ENCODE measurements at places on chromosomes 5 and 9. TPM values are rescaled to one million over a fixed set of nuclear protein-coding genes. Genes with fewer than 3 reads are reported as not detected.

DNA sequence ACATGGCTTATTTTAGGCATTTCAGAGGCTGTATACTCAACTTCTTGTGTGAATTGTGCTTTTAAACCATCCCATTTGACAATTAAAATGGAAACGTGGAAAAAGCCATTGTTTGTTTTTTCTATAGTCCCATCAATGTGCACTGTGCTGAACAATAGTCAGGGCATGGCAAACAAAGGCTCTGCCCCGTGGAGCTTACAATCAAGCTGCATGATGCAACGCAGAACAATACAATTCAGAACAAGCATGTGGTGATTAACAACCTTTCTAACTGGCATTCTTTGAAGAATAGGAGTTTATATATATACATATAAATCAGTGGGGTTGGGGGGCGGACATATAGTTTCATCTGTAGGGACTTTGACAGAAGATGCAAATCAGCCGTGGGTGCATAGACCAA is 2125.4 kb upstream of the WWC1 start:
- H3K36me3 ChIP-seq, result no peaks in the 10 kb centered on the region
- DNase-seq, result no peak
- no peak overlapping the region for H3K4me3 ChIP-seq
- no peak overlapping the region for H3K27ac ChIP-seq
- no peaks in the 10 kb centered on the region for H3K4me1 ChIP-seq

DNA sequence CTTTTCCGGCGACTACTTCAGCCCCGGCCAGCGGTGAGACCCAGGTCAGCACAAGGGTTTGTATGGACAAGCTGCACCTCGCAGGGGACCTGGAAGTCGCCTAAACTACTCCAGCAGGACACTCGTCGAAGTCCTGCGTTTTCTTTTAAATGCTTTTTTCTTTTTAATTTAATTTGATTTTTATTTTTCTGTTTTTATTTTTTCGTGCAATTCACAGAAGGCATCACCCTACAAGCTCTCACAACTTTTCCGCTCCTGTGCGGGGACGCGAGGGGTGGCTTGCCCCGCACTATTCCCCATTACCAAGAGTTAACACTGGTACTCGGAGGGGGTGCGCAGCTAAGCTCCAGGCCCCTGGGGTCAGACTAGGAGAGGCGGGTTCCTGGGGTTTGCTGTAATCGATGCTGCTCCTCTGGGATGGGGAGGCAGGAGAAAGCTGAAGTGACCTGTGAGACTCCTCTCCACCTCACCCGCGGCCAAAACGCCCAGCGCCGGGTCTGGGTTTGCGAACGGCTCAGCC is 1.3 kb downstream of the EDIL3 start:
- no peak overlapping the region for H3K4me3 ChIP-seq
- H3K4me1 ChIP-seq, result peaks cover 13% of the 10 kb centered on the region
- peaks cover 45% of the 10 kb centered on the region for H3K27me3 ChIP-seq
- no peak for DNase-seq
- no peaks in the 10 kb centered on the region for H3K36me3 ChIP-seq
- no peak overlapping the region for H3K27ac ChIP-seq

Gene ENTREP1
- total RNA-seq, result not detected

- no peak overlapping the region for H3K4me3 ChIP-seq
- no peak overlapping the region for H3K27ac ChIP-seq
- H3K27me3 ChIP-seq, result no peaks in the 10 kb centered on the region
- no peak for DNase-seq
- no peaks in the 10 kb centered on the region for H3K4me1 ChIP-seq
These were observed 71.0 kb upstream of the FCN1 start for GRCh38 chr9:134988706-134989105.

Gene C1QTNF2
- total RNA-seq, result not detected

DNA sequence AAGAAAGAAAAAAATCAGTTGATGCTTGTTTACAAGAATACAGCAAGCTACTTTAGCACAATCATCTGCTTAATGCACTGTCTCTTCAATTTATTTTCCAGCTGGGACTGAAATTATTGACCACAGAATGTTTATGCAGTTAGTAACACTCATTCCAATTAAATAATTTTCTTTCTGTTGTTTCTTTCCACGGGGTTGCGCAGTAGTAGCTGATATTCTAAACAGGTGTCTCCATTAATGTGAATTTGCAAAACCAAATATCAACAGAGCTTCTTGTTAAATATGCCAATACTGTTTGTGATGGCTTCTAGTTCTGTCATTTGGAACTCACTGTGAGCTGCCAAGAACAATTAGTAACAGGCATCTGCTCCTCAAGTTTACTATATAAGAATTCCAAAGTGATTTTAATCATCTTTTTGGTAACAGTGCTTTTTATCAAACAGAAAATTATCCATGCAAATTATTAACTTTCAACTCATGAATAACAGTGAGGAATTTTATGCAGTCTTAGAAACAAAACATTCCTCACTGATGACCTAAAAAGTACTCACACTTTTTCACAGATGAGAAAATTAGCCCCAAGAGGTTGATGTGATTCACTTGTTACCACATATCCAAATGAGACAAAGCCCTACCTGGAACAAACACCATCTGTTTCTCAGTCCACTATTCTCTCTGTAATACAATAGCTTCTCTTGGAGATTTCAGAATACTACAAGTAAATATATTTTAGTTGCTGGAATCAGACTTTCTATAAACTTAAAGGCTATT is 567.6 kb upstream of the RGMB start:
- no peak for DNase-seq
- no peak overlapping the region for H3K4me3 ChIP-seq
- no peaks in the 10 kb centered on the region for H3K27me3 ChIP-seq
- H3K27ac ChIP-seq, result no peak overlapping the region

Gene PAEP
- not detected for total RNA-seq

Gene COL15A1
- total RNA-seq, result 0.33 TPM

Gene SPATA31D4
- total RNA-seq, result not detected

GRCh38 chr5:167852515-167852914 is 438.9 kb upstream of the WWC1 start:
- H3K27ac ChIP-seq, result no peak overlapping the region
- DNase-seq, result no peak
- H3K4me3 ChIP-seq, result no peak overlapping the region
- H3K36me3 ChIP-seq, result no peaks in the 10 kb centered on the region
- no peaks in the 10 kb centered on the region for H3K27me3 ChIP-seq

GRCh38 chr9:26157411-26157810 is 479.2 kb upstream of the TUSC1 start:
- H3K36me3 ChIP-seq, result no peaks in the 10 kb centered on the region
- no peaks in the 10 kb centered on the region for H3K4me1 ChIP-seq
- no peak overlapping the region for H3K4me3 ChIP-seq

GRCh38 chr9:13436591-13436990 is 157.1 kb upstream of the MPDZ start:
- no peaks in the 10 kb centered on the region for H3K36me3 ChIP-seq
- DNase-seq, result no peak
- H3K27ac ChIP-seq, result no peak overlapping the region
- no peaks in the 10 kb centered on the region for H3K27me3 ChIP-seq
- H3K4me3 ChIP-seq, result no peak overlapping the region
- no peaks in the 10 kb centered on the region for H3K4me1 ChIP-seq

Gene DAB2
- not detected for total RNA-seq

DNA sequence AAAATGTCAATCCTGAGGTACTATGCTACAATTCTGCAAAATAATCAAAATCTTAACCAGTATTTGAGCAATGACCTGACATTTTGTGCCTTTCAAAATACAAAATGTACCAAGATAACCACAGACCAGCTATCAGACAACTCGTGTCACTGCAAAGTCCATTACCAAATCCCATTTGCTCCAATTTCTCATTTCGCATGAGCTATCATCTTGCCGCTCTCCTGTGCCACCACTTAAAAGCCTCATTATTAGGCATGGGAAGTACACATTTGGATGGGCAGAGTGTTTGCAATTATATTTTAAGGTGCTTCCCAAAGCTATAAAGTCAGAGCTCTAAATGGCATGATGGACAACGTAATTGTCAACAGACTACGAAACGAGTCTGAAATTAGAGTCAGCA is 205.2 kb downstream of the AGTPBP1 start:
- H3K4me3 ChIP-seq, result no peak overlapping the region
- H3K36me3 ChIP-seq, result no peaks in the 10 kb centered on the region

Gene GPR151
- total RNA-seq, result not detected

- H3K27ac ChIP-seq, result no peak overlapping the region
- no peaks in the 10 kb centered on the region for H3K36me3 ChIP-seq
- peaks cover 5% of the 10 kb centered on the region for H3K27me3 ChIP-seq
- no peak overlapping the region for H3K4me3 ChIP-seq
- DNase-seq, result no peak
These were observed 55.0 kb downstream of the MEF2C start for GRCh38 chr5:88827997-88828396.

GRCh38 chr9:110048976-110049698 is 158.8 kb downstream of the C9orf152 start:
- DNase-seq, result peak; percentile 28
- peaks cover 49% of the 10 kb centered on the region for H3K4me1 ChIP-seq
- peaks cover 20% of the 10 kb centered on the region for H3K36me3 ChIP-seq
- H3K4me3 ChIP-seq, result peak overlapping the region; percentile 96
- H3K27me3 ChIP-seq, result peaks cover 13% of the 10 kb centered on the region

DNA sequence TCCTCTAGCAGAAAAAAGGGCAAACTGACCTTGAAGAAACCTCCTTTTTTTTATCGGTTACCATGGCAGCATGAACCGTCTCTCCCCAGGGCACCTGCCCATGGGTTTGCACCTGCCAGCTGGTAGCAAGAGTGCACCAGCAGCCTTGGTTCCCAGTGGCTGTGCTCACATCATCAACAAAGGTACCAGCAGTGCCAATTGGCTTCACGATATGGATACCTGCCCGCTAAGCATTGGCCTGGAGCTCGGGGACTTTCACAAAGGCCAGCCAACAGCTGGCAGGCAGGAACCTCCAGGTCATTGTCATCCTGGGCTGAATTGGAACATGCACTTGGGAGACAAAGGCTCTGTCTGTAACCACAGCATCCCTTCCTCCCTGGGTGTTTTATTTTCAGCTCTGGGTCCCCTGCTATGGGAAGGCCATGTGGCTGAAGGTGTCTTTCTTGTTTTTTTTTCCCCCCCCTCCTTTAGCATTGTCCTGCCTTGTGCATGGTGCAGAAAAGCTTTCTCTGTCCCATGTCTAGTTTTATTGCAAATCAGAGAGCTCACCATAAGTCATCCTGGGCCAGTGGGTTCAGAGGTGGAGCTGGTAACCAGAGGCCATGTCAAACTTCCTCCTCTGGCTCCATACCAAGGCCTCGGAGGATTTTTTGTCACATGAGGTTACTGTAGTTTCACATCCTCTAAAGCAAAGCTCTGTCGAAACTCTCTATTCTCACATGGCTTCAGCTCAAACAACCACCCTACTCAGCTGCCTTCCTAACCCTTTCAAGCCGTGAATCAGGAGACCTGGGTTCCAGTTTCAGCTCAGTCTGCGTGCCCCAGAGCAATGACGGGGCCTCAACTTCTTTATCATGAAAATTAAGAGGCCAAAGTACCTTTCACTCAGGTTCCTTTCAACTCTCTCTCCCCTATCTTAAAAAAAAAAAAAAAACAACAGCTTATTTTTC is 145.5 kb upstream of the MAP3K1 start:
- H3K27ac ChIP-seq, result peak overlapping the region; percentile 87
- H3K36me3 ChIP-seq, result peaks cover 15% of the 10 kb centered on the region
- H3K4me1 ChIP-seq, result peaks cover 53% of the 10 kb centered on the region
- peaks cover 2% of the 10 kb centered on the region for H3K27me3 ChIP-seq

Gene CNTNAP3
- total RNA-seq, result not detected

DNA sequence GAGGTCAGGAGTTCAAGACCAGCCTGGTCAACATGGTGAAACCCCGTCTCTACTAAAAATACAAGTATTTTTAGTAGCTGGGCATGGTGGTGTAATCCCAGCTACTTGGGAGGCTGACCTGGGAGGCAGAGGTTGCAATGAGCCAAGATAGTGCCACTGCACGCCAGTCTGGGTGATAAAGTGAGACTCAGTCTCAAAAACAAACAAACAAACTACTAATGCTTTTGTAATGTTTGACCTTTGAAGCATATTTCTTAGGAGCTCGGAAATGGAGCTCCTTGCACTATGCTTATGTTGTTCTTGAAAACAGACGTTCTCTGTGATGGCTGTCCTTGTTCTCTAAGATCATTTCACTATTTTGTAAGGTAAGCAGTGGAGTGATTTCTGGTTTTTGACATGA is 6.0 kb downstream of the F2RL2 start:
- peaks cover 64% of the 10 kb centered on the region for H3K36me3 ChIP-seq
- no peaks in the 10 kb centered on the region for H3K27me3 ChIP-seq
- H3K4me1 ChIP-seq, result peaks cover 4% of the 10 kb centered on the region

Gene PCDHB3
- not detected for total RNA-seq

- H3K4me1 ChIP-seq, result no peaks in the 10 kb centered on the region
- H3K4me3 ChIP-seq, result no peak overlapping the region
- H3K27me3 ChIP-seq, result peaks cover 2% of the 10 kb centered on the region
- no peaks in the 10 kb centered on the region for H3K36me3 ChIP-seq
- DNase-seq, result no peak
These were observed 47.9 kb downstream of the TMEM252 start for GRCh38 chr9:68492806-68493205.

GRCh38 chr5:175422058-175422457 is 21.9 kb downstream of the DRD1 start:
- peaks cover 15% of the 10 kb centered on the region for H3K27me3 ChIP-seq
- no peak for DNase-seq
- no peak overlapping the region for H3K27ac ChIP-seq
- H3K4me3 ChIP-seq, result no peak overlapping the region

DNA sequence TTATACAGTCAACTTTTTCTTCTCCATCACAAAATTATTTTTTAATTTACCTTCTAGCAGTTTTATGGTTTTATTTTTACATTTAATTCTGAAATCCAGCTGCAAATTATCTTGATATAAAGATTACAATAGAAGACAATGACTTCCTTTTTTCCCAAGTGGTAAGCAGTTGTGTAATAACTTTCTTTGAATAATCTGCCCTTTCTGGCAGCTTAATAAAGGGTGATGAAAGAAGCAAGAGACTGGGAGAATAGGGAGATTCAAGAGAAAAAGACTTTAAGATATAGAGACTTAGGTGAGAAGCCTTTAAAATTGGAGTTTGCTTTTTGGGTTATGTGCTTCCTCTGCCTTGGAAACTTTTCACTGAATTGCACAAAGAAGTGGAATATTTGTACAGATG is 100.4 kb upstream of the FREM1 start:
- no peak for DNase-seq
- H3K27ac ChIP-seq, result no peak overlapping the region
- no peaks in the 10 kb centered on the region for H3K4me1 ChIP-seq
- no peak overlapping the region for H3K4me3 ChIP-seq
- H3K36me3 ChIP-seq, result no peaks in the 10 kb centered on the region

Measured in activated CD4-positive, alpha-beta memory T cell treated with anti-CD3 and anti-CD28 coated beads, Interleukin-2, amount 10 ng/mL, durations not matched to agents 7 days and 5 days (primary cell).